ENCODE measurements at places on chromosomes 1 and 21.

DNA sequence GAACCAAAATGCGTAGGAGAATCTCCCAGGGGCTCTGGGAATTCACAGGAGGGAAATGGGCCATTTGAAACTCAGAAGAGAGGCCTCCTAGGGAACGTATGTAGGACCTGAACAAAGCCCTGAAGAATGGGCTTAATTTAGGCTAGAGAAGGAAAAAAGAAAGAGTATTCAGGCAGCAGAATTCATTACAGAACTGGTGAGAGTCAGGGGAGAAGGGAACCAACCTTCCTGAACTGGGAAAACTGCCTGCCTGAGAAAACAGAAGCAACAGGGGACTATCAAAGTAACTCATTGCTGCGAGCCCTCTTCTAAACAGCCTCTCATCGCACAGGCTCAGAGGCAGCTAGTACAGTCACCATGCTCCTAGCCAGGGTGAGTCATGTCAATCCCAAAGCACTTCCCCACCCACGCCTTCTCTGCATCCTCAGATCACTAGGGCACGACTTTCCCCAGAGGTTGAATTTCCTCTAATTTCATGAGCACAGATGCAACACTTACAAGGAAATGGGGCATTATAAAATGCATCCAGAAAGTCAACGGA lies 98.1 kb downstream of the ADSS2 start:
- DNase-seq = no peak

GRCh38 chr21:44714905-44715304 lies 3.5 kb upstream of the TSPEAR start:
- DNase-seq = no peak

DNA sequence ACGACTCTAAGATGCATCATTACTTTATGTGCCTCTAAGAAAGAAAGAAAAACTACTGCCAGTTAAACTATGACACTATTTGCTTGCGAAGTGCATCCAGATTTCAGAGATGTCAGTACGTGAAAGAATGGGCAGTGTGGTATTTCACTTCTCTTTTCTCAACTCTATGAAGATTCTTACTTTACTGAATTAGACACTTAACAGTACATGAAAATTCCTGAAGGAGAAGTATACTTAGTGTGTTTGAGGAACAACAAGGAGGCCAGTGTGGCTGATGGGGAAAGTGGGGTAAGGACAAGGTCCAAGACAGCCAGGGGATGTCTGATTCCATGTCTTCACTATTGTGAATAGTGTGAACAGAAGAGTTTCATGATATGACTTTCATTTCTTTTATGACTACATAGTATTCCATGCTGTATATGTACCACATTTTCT lies 53.9 kb upstream of the HSD17B7 start:
- DNase-seq = no peak

GRCh38 chr21:43321111-43321510 lies 105.8 kb downstream of the SIK1 start:
- DNase-seq = no peak

- no peak for DNase-seq
Observed at GRCh38 chr1:155006601-155007101, 4.0 kb downstream of the ZBTB7B start.

GRCh38 chr21:32096411-32096810 lies 182.4 kb downstream of the MIS18A start:
- DNase-seq = no peak

DNA sequence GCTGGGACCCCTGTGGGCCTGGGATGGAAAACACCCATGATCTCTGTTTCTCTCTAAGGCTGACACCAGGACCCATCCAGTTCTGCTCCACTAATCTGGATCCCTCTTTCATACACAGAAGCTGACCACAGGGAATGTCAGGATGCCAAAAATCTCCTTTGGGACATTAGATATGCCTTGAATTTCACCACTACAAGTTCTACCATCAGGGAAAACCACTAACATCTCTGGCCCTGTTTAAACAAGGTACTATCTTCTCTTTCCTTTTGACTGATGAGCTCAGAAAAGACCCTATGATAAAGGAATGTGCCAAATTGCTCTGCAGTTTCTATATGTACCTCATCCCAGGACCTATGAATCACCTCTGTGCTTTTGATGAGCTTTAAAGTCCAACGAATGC lies 10.2 kb upstream of the PLXNA2 start:
- no peak for DNase-seq

GRCh38 chr1:25683731-25684130 lies 67.1 kb downstream of the MAN1C1 start:
- no peak for DNase-seq

GRCh38 chr1:24091971-24092482 lies 19.9 kb downstream of the MYOM3 start:
- DNase-seq = no peak

DNA sequence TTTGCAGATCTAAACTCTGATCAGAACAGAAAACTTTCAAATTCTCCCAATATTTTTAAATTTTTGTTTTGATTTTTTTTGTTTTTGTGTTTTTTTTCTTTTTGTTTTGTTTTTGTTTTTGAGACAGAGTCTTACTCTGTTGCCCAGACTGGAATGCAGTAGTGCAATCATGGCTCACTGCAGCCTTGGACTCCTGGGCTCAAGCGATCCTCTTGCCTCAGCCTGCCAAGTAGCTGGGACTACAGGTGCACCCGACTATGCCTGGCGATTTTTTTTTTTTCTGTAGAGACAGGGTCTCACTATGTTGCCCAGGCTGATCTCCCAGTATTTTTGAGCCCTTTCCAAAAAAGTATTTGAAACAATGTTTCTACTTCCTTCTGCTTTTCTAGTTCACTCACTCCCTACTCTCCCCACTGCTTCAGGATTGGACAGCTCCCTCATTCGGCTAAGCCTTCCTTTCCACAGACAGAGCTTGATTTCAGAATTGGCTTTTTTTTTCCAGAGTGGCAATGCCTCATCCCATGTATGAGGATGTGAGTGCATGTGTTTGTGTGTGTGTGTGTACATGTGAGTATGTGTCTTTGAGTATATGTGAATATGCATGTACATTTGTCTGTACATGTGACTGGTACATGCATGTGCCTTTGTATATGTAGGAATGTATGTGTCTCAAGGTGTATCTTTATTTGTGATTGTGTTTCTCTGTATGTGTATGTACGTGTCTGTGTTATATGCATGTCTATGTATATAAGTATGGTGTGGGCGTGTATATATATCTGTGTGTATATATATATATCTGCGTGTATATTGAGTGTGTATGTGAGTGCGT lies 11.9 kb downstream of the LHX4 start:
- DNase-seq = no peak

GRCh38 chr1:22107126-22107525 lies 35.8 kb downstream of the WNT4 start:
- DNase-seq = no peak

DNA sequence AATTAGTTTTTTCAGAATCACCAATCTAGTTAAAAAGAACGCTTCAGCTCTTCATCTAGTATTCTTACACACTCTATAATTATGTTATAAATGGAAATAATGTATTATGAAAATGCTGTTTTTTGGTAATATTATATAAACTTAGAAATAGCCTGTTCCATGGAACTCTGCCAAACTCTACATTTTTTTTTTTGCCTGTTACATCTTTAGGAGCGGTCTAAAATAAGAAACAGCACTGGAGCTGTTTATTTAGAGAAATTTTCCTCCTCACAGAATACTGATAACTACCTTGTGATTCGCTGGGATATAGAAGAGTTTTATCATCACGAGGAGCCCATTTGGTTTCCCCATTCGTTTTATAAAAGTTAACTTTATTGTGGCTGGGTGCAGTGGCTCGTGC lies 58.5 kb downstream of the PKN2 start:
- no peak for DNase-seq

DNA sequence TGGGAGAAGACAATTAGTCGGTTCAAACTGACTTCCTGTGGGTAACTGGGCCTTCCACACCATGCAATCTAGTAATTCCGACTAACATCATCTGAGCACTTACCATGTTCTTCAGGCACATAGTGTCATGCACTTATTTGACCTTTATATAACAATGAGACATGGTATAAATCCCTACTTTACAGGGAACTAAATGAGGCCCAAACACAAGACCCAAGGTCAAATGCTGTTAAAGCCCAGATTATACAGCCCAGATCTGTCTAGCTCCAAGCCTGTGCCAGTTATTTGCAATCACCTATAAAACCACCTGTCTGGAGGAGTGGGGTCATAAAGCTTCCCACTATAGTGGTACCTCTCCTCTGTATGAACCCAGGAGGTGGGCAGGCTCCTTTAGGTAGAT lies 40.8 kb downstream of the JAK1 start:
- DNase-seq = no peak

DNA sequence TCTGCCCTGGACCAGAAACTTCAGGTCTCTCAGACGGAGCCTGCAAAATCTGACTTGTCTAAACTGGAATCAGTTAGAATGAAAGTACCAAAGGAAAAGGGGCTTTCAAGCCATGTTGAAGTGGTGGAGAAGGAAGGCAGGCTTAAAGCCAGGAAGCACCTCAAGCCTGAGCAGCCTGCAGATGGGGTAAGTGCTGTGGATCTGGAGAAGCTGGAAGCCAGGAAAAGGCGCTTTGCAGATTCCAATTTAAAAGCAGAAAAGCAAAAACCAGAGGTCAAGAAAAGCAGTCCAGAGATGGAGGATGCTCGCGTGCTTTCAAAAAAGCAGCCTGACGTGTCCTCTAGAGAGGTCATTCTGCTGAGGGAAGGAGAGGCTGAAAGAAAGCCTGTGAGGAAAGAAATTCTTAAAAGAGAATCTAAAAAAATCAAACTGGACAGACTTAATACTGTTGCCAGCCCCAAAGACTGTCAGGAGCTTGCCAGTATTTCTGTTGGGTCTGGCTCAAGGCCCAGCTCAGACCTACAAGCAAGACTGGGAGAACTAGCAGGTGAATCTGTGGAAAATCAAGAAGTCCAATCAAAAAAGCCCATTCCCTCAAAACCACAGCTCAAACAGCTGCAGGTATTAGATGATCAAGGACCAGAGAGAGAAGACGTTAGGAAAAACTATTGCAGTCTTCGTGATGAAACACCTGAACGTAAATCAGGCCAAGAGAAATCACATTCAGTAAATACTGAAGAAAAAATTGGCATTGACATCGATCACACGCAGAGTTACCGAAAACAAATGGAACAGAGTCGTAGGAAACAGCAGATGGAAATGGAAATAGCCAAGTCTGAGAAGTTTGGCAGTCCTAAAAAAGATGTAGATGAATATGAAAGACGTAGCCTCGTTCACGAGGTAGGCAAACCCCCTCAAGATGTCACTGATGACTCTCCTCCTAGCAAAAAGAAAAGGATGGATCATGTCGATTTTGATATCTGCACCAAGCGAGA lies 46.6 kb downstream of the ZBTB17 start:
- DNase-seq = no peak

GRCh38 chr1:160136926-160137200 lies 14.5 kb upstream of the ATP1A4 start:
- no peak for DNase-seq

DNA sequence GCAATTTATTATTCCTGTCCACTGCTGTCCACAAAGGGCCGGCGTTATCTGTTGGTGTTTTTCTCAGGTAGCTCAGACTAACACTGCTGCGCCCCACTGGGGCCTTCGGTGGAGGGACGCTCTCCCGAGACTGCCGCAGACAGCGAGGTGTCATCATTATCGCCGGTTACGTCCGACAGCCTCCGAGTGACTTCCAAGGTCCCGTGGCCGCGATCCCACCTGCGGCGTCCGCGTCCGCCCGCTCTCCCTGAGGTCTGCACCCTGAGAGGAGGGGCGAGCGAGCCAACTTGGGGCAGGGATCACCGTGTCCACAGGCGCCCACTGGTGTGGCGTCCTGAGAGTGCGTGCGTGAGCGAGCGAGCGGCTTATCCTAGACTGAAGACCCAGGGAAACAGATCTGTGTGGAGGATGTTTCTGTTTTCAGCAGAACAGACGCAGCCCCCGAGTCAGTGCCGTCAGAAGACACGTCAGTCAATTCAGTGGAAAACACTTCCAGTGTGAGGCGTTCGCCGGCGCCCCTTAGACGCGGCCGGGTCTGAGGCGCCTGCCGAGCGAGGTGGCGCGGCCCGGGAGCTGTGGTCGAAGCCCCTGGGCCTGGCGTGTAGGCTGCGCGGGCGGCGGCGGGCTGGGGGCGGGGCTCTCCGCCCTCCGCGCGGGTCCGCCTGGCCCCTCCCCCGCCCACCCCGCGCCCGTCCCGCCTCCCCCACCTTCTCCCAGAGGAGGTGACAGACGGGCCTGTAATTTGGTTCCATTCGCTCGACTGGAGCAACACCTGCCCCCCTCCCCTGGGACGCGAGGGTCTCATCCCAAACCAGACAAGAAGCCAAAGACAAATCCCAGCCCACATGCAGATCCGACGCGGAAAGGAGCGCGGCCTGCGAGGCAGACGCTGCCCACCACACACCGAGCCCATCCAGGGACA lies 12.6 kb downstream of the NHLH2 start:
- no peak for DNase-seq

DNA sequence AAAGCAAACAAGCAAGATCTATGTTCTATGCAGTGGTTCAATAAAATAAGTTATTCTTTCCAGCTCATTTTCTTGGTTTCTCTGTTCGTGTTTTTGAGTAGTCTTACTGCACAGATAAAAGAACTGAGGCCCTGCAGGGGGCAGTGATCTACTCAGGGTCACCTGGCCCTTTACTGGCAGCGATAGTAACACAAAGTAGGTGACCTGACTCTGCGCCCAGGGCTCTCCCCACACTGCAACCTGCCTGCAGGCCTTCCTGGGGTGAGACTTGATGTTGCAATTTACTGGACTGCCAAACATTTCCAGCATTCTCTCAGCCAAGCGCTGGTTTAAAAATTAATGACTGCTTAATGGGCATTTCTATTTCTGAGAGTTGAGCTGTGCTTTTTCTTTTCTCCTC lies 110.3 kb downstream of the HUNK start:
- no peak for DNase-seq

DNA sequence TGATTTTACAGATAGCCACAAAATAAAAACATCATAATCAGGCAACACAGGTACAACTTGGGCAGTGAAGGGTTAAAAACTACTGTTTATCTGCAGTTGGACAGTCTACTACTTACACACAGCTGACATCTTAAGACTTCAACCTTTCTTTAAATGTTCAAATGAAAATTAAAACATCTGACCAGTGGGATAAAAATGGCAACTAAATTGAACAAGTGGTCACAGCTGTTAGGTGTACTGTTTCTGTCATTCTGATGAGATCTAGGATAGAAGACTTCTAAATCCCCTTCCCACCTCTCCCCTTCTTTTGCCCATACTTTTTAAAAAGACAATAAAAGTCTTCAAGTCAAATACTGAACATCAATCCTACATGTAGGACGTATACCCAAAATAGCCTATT lies 56.2 kb downstream of the ENAH start:
- no peak for DNase-seq

GRCh38 chr1:67601955-67602354 lies 83.0 kb upstream of the GADD45A start:
- DNase-seq = no peak

- DNase-seq = no peak
Observed at GRCh38 chr1:8212580-8213031, 105.3 kb upstream of the SLC45A1 start.

- no peak for DNase-seq
Observed at GRCh38 chr1:150487763-150488115, 520 bp downstream of the TARS2 start.

Measured in activated CD8-positive, alpha-beta memory T cell treated with anti-CD3 and anti-CD28 coated beads for 1 hour (primary cell).